ENCODE measurements at places on chromosomes 6 and 20.

- DNase-seq: no peak
Observed at GRCh38 chr20:18686696-18687095, 98.8 kb downstream of the DTD1 start.

DNA sequence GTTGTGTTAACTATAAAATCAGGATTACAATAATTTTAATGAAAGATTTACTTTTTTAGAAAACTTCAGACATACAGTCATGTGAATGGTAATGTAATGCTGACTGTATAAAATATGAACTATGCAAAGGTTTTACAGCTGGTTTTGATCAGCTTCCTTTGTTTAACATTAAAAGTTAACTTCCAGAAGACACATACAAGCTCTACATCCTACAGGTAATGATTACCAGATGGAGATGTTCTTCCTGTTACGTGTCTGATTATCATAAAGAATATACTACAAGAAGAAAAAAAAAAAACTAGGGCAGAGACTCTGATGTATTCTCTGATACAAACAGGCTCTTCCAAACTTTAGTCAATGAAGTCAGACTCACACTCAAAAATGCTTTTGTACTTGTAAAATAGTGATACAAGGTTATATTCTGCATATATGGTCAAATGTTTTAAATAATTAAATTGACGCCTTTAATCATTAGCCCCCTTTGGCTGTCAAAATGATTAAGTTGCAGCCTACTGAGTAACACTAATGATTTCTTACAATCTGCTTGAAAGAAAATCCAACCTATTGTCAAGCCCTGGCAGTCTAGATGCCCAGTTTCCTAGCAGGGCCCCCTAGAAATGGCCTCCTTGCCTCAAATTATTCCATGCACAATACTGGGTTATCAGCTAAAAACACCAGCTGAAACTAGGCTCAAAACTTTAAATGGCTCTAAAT is 251.8 kb upstream of the RUNX2 start:
- no peak for DNase-seq

GRCh38 chr6:490251-491037 is 98.9 kb downstream of the IRF4 start:
- DNase-seq: no peak

DNA sequence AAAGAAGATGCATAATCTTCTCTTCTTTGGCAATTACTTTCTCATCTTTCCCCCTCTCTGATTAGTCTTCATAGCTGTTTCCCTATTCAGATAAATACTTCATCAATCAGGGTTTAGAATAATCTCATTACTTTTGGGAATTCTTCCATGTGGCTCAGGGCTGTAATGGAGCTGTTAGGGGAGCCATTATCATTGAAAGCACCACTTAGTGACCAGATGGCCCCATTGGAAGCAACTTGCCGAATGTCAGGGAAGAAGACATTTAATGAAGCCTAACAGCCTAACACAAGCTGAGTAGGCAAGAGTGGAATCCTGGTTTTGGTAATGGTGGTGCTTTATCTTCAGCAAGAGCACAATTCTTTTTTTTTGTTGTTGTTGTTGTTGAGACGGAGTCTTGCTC is 45.0 kb downstream of the TIAM2 start:
- no peak for DNase-seq

GRCh38 chr6:87473419-87473903 is 687 bp downstream of the SLC35A1 start:
- DNase-seq: no peak

- DNase-seq: no peak
Observed at GRCh38 chr6:74588094-74588832, 617.6 kb downstream of the COL12A1 start.

- DNase-seq: no peak
Observed at GRCh38 chr6:73747289-73747688, 51.3 kb downstream of the CD109 start.

- DNase-seq: no peak
Observed at GRCh38 chr6:73943930-73944652, 248.1 kb downstream of the CD109 start.

DNA sequence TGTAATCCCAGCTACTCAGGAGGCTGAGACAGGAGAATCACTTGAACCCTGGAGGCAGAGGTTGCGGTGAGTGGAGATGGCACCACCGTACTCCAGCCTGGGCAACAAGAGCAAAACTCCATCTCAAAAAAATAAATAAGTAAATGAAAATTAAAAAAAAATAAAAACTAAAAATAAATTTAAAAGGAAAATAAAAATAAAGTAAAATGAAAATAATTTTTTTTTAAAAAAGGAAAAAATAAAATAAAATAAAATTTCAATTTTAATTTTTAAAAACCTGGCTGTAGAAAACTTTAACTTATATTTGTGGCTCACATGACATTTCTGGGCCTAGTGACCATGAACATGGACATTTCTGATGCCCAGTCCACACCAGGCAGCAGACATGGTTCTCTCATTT is 16.1 kb downstream of the HCK start:
- DNase-seq: no peak

- no peak for DNase-seq
Observed at GRCh38 chr6:27512525-27512924, 39.6 kb upstream of the ZNF184 start.

GRCh38 chr6:113634352-113635163 is 222.6 kb upstream of the MARCKS start:
- peak; percentile 40 for DNase-seq

GRCh38 chr6:37134396-37135191 is 35.4 kb upstream of the PIM1 start:
- peak; percentile 97 for DNase-seq

DNA sequence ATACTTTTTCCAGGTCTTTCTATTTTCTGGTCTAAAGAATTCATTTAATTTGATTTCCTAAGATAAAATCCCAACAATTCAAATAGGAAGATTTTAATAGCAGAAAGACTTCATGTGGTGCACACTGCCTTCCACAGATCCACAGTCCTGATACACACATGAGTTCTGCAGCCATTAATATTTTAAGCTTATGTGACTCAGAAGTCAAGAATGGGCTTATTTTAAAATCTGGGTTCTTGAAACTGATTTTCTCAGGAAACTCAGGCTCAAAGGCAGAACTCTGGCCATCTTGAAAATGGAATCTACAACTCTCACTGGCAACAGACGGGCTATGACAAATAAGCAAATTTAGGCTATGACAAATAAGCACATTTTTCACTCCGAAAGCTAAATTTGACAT is 88.2 kb downstream of the COL12A1 start:
- no peak for DNase-seq

GRCh38 chr6:77159730-77160129 is 303.6 kb downstream of the HTR1B start:
- no peak for DNase-seq

- DNase-seq: no peak
Observed at GRCh38 chr20:47418069-47418757, 61.7 kb upstream of the ZMYND8 start.

- no peak for DNase-seq
Observed at GRCh38 chr6:43939281-43940070, 169.5 kb downstream of the VEGFA start.

DNA sequence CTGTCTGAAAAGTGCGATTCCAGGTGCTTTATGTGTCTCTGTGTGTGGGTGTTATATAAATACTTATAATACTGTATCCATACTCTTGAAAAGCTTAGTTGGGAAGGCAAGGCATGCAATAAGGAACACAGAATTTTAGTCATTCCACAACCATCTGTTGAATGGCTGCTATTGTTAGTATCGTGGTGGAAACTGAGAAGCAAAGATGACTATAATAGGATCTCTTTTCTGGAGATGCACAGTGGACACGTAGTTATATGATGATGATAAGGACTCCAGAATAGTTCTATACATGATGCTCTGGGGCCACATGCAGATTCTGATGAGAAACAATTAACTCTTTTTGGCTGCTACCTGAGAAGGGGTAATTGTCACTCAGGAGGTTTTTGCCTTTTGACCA is 25.2 kb downstream of the ESR1 start:
- no peak for DNase-seq

DNA sequence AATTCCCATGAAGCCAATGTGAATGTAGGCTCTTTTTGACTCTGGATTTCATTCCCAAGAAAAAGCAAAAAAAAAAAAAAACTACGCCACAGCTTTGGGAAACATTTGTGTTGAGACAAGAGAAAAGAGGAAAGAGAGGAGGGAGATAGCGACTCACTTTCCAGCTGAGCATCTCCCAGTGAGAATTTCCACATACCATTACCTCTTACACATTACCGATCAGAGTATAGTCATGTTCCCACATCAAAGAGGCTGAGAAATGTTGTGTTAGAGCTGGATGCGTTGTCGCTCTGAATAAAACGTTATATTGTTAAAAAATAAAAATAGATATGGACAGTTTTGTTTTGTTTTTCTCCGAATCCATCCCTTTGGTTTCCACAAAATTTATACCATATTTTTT is 1019.3 kb upstream of the ADGRB3 start:
- peak; percentile 16 for DNase-seq

- DNase-seq: no peak
Observed at GRCh38 chr6:46048646-46049297, 33.1 kb upstream of the CLIC5 start.

- peak; percentile 47 for DNase-seq
Observed at GRCh38 chr6:40719671-40720374, 132.7 kb upstream of the LRFN2 start.

- no peak for DNase-seq
Observed at GRCh38 chr20:20953738-20954618, 152.2 kb downstream of the LINC00237 start.

GRCh38 chr6:87093651-87094050 is 1.3 kb downstream of the CGA start:
- DNase-seq: peak; percentile 42

- no peak for DNase-seq
Observed at GRCh38 chr6:36019167-36019566, 5.3 kb downstream of the SLC26A8 start.

GRCh38 chr6:35016502-35017321 is 124.4 kb downstream of the TCP11 start:
- DNase-seq: peak; percentile 18

GRCh38 chr6:54706391-54706790 is 140.2 kb upstream of the FAM83B start:
- no peak for DNase-seq

DNA sequence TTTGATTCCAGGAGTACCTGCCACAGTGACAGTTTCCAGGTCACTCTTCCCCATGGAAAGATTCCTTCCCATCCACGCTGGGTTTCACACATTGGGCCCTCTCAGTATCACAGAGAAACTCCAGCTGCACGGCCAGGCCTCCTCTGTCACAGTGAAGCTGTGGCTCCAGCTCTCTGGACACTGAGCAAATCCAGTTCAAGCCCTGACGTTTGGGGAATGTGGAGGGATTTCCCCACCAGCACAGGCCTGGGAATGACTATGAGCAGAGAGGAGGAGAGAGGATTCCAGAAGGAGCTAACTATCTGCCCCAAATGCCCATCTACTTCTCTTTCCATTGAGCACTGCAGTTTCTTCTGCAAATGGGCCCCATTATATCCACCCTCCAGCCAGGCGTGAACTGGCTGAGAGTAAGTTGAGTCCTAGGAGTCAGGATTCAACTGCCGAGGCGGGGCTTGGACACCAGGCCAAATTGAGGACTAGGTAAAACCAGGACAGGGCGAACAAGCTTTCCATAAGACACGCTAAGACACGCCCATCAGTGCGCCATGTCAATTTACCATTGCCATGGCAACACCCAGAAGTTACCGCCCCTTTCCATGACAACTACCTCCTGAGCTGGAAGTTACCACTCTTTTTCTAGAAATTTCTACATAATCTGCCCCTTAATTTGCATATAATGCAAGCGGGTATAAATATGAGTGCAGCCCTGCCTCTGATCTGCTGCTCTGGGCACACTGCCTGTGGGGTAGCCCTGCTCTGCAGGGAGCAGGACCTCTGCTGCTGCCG is 9.2 kb upstream of the BNIP5 start:
- DNase-seq: no peak

- no peak for DNase-seq
Observed at GRCh38 chr6:49662892-49663261, 26.2 kb upstream of the RHAG start.

GRCh38 chr6:170253226-170253909 is 37.5 kb downstream of the DLL1 start:
- no peak for DNase-seq

DNA sequence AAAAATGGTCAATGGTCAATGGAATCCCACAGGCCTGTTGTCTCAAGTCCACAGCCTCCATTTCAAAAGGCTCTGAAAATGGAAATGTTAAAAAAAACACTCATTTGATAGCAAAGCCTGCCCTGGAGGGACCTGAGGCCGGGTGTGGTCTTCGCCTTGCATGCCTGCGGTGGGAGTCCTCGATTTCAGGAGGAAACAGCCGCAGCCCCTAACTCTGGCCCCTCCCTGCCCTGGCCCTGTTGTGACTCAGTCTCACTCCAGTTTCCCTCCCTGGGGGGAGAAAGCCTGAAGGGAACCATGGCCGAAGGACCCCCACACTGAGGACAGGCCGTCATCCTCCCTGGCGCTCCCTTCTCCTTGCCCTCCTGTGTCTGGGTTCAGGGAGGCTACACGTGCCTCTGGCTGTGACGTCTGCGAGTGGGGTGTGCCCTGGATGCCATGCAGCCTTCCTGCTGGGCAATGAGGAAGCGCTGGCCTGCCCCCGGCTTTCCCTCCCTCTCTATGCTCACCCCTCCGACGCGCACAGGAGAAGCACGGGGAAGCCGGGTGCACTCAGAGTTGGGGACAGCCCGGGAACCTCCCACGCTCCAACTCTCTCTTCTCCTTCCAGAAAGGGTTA is 9.2 kb downstream of the BHLHE23 start:
- no peak for DNase-seq

- no peak for DNase-seq
Observed at GRCh38 chr6:65908065-65908464, 201.0 kb upstream of the EYS start.

DNA sequence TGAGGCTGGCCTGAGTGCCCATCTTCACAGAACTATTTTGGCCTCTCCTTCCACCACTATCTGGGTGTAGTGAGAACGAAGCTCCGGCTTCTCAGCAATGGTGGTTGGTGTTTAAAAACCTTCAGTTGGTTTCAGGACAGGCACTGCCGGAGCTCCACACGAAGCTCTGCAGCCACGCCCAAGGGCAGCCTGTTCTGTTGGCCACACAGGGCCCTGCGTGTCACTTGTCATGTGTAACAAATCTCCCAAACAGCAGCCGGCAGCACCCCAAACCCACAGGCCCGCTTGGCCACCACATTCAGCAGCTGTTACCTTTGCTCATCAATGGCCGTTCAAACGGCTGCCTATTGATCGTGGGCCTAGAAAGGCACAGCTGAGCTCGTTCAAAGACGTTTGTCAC is 97.5 kb downstream of the ERMARD start:
- no peak for DNase-seq

GRCh38 chr6:161218222-161218621 is 55.6 kb downstream of the AGPAT4 start:
- DNase-seq: no peak

GRCh38 chr6:127435626-127436220 is 23.5 kb downstream of the KIAA0408 start:
- DNase-seq: no peak

GRCh38 chr6:81511423-81511822 is 241.1 kb downstream of the TENT5A start:
- no peak for DNase-seq
